ENCODE measurements at places on chromosomes 3 and 15.

- no peak for DNase-seq
These were observed 122.0 kb downstream of the TFDP2 start for GRCh38 chr3:142027300-142027699.

GRCh38 chr3:16407366-16407765 lies 106.1 kb downstream of the RFTN1 start:
- no peak for DNase-seq

DNA sequence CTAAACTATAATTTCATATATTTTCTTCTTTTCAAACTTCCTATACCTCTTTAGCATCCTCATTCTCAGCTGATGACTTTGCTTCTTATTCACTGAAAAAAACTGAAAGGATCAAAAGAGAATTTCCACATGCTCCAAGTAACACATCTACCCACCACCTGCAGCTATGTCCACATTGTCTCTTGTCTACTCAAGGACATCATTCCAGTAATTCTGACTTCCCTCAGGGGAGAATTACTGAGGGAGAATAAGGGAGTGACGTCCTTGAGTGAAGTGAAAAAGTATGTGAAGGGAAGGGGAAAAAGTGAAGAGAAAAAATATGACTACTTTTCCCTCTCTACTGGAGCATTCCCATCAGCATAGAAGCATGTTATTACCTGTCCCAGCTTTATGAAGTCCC lies 32.6 kb downstream of the ETFA start:
- no peak for DNase-seq

- DNase-seq = no peak
These were observed 352.9 kb downstream of the PTPRG start for GRCh38 chr3:61914276-61914675.

DNA sequence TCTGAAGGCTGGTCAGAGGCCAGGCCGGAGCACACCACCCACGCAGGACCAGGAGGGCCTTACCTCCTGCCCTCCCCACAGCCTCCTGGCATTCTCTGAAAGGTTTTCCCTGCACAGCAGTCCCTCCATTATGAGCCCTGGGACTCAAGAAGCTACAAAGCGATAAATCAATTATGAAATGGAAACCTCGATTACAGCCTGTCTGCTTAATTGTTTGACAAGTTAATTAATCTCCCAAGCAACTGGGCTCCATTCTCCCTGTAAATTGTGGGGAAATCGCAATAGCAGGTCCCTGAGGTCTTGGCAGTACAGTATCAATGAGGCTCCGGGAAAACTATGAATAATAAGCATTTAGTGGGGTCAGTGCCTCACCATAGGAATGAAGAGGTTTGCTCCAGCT lies 683.5 kb downstream of the NTRK3 start:
- DNase-seq = no peak

- DNase-seq = no peak
These were observed 8.2 kb upstream of the APEH start for GRCh38 chr3:49665822-49666519.

GRCh38 chr3:135159681-135160247 lies 364.7 kb downstream of the EPHB1 start:
- DNase-seq = no peak

DNA sequence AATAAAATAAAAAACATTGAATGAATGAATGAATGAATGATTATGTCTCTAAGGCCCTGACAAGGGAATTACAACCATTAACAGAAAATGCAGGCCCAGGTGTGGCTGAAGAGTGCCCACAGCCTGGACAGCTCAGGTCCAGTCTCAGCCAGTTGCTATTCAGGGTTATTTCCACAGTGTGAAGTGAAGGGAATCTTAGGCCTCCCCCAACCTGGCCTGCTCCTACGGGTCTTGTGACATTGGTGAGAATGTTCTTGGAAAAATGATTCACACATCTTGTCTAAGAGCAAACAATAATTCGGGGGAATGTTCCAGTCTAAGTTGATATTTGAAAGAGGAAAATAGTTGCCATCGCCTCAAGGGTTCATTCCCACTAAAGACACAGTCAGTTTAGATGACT lies 37.0 kb downstream of the MINDY4B start:
- DNase-seq = no peak

DNA sequence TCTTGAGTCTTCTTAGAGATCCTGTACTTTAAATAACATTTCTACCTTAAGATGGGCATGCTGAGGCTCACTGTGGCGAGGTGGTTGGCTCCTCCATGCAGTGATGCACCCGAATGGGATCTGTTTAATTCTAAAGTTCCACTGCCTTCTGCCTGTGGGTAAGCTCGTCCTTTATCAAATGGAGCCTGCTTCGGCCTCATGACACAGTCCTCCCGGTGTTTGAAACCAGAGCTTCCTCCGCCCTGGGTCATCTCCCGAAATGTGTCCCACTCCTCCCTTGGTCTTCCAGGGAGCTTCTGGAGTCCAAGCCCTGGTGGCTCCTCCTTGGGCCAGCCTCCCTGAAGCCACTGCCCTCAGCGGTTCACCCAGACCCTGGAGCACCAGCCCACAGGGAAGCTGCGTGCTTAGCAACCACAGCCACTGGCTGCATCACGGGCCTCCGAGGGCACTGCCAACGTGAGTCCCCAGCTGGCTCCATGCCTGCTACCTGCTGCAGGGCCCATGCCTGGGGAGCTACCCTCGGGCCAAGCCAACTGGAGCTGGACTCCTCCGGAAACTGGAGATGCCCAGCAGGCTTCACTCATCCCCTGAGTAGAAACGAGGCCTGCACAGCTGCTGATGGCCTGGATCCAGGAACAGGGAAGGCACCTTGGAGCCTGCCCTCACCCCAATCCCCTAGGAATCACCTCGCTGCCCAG lies 3.3 kb downstream of the RHCG start:
- DNase-seq = no peak

DNA sequence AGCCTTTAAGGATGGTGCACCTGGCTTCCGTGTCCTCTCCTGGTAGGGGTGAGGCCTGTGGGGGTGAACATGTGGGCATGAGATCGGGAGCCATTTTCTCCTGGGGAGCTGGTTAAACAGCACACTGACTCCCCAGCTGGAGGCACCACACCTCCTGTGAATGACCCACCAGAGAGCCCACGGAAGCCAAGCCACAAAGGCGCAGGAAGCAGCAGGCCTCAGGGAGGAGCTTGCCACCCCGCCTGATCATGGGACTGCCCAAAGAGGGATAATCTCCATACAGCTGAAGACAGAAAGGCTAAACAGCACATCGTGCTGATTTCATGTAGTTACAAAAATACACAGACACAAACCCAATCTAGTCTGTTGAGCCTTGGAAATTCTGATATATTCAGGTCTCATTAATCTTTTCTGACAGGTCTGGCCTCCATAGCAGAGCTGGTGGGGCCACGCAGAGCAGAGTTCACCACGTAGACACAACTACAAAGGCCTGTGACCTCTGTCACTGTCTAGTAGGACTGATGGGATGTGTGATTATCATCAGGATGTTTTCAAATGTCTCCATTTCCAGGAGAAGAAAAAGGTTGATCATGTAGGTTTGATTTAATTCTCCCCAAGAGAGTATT lies 75.2 kb downstream of the DUT start:
- no peak for DNase-seq
